ENCODE measurements at places on chromosomes 6 and 20.

GRCh38 chr20:3447321-3447720, 23.5 kb upstream of the ATRN start:
- DNase-seq, result no peak

DNA sequence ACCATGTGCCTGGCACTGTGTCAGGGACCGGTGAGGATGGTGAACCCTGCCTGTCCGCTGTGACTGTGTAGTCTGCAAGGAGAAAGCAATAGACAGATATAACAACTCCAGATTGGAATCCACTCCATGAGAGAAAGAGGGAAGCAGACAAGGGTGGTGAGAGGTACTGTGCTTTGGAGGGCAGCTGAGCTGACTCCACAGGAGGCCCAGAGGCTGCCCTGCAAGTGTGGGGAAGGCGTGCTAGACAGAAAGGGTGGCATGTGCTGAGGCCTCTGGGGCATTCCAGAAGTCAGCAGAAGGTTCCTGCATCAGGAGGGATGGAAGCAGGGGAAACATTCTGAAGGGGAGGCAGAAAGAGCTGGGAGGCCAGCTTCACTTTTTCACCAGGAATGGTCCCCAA, 39.3 kb upstream of the APCDD1L start:
- no peak for DNase-seq

GRCh38 chr6:17490724-17491123, 97.3 kb downstream of the CAP2 start:
- DNase-seq, result no peak

- peak; percentile 38 for DNase-seq
Measured at GRCh38 chr6:9095729-9096128, 660.4 kb upstream of the SLC35B3 start.

- DNase-seq, result no peak
Measured at GRCh38 chr6:160081398-160081797, 40.2 kb upstream of the SLC22A1 start.

- no peak for DNase-seq
Measured at GRCh38 chr6:62272114-62272513, 13.9 kb downstream of the KHDRBS2 start.

GRCh38 chr6:17721671-17722070, 14.9 kb upstream of the NUP153 start:
- DNase-seq, result no peak

- DNase-seq, result no peak
Measured at GRCh38 chr6:83872386-83873118, 13.1 kb downstream of the CYB5R4 start.

- no peak for DNase-seq
Measured at GRCh38 chr6:149213829-149214228, 103.7 kb upstream of the TAB2 start.

DNA sequence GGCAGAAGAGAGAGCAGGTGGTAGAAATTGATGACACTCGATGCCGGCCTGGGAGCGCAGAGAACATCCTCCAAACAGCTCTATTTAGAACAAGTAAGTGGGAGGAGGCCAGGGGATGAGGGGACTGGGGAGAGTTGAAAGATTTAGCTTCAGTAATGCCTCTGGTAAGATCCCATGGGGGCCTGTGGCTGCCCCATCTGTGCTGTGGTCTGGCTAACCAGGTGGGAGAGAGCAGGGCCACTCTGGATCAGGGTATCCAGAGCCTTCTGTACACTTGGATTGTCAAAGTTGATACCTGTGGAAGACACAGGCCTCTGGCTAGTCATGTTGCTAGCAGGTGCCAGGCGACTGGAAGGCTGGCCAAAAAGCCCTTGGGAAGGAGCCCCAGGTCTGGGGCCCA, 27.6 kb downstream of the NCOA5 start:
- DNase-seq, result no peak

DNA sequence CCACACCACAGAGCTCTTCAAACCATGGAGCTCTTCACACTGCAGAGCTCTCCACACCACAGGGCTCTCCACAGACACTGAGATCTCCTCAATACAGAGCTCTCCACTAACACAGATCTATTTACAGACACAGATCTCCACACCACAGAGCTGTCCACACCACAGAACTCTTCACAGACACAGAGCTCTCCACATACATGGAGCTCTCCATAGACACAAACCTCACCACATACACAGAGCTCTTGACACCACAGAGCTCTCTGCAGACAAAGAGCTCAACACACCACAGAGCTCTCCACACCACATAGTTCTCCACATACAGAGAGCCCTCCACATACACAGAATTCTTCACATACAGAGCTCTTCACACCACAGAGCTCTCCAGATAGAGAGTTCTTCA, 53.0 kb downstream of the ERMARD start:
- no peak for DNase-seq

- DNase-seq, result no peak
Measured at GRCh38 chr6:93859971-93860370, 440.6 kb upstream of the EPHA7 start.

DNA sequence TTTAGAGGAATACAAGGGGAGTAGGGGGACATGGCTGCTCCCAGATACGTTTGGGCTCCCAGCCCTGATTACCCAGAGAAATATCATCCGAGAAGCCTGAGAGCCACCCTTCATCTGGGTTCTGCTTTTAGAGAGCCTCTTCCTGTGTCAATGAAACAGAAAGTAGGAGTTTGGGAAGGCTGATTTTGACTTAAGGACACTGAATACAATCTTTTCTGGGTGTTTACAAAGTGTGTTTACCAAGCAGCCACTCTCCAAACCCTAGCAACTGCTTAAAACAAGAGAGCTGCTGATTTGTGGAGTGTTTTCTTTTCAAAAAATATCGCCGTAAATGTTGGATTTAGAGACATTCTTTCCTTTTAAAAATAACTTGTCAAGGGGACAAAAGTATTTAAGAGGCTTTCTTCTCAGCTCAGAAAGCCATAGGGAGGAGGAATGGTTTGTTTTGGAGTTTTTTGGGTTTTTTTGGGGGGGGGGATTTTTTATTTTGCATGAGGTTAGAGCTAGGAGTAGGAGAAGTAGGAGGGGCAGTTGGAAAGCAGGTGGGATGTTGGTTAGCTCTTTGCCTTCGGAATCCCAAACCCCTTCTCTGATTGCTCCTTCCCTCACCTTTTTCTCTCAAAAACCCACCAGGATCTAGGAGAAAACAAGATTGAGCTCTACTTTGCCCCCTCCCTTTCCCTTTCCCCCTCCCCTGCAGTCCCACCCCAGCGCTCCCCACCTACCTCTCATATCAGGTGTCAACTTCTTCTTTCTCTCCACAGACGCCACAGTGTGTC, 12.4 kb downstream of the MAFB start:
- no peak for DNase-seq

- DNase-seq, result peak; percentile 79
Measured at GRCh38 chr6:45419571-45420082, 41.9 kb upstream of the SUPT3H start.

DNA sequence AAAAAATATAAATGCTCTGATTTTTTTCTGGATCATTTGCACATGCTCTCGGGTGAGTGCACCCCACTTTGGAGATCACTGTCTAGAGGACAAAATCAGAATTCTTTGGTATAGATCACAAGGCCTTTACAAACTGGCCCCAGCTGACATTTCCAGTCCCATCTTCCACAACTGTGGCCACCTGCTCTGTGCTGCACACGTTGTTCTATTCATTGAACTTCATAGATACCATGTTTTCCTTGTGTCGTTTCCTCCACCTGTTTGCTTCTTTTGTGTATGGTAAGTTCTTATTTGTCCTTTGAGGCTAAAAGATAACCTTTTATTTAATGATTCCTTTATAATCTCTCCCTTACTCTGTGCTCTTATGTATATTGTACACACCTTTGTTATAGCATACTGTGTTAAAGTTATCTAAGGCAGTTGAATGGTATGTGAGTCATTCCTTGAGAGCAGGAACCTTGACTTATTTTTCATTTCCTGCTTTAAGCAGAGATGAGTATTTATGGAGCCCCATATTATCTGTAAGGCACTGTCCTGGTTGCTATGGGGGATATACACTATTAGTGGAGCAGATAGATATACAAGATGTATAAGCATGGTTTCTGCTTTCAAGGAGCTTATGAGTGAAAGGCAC, 12.0 kb upstream of the SLC17A5 start:
- DNase-seq, result no peak

DNA sequence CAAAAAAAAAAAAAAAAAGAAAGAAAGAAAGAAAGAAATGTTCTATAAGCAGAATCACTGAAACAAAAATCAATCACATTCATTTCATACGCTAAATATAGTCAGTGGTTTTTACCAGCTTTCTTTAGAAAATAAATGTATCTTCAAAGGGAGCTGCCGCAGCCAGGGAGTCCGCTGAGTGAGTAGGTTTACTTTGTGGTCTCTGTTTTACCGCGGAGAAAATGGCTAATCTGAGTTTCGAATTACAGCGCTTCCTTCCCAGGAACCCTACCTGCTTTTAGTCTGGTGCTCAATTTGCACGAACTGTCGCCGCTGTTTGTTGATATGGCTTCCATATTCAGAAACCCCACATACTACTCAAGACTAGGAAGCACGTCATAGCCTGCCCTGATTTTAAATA, 102.4 kb downstream of the TFAP2A start:
- DNase-seq, result no peak

GRCh38 chr20:61523145-61523544, 271.1 kb downstream of the CDH4 start:
- DNase-seq, result no peak

DNA sequence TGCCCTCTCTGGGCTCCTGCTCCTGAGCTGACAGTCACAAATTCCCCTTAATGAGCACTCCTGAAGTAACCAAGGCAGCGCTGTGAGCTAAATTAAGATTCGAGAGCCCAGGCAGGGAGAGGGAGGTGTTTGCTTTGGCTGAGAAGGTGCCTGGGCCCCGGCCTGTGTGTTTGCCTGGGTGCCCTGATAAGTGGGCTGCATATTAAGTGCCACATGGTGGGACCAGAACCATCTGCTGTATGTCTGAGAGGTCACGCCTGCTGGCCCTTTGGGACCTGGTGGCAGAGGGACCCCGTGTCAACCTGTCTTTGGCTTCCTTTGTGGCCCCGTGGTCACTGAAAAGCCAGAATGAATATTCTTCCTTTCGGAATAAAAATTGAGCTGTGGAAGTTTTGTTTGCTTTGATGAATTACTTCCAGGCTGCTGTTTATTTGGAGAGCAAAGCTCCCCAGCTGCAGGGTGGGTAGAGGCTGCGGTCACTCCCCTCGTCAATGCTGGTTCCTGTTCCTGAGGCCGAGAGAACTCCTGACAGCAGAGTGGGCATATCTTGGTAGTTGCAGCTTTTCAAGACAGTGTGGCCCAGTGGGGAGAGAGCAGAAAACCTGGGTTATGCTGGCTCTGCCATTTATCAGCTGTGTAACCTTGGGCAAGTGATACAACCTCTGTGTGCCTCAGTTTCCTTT, 17.5 kb upstream of the KCNK16 start:
- peak; percentile 69 for DNase-seq

- no peak for DNase-seq
Measured at GRCh38 chr6:45054610-45055009, 273.5 kb upstream of the RUNX2 start.

- peak; percentile 48 for DNase-seq
Measured at GRCh38 chr6:38149531-38149930, 330.0 kb downstream of the ZFAND3 start.

GRCh38 chr6:40196135-40196518, 261.9 kb upstream of the MOCS1 start:
- DNase-seq, result no peak

DNA sequence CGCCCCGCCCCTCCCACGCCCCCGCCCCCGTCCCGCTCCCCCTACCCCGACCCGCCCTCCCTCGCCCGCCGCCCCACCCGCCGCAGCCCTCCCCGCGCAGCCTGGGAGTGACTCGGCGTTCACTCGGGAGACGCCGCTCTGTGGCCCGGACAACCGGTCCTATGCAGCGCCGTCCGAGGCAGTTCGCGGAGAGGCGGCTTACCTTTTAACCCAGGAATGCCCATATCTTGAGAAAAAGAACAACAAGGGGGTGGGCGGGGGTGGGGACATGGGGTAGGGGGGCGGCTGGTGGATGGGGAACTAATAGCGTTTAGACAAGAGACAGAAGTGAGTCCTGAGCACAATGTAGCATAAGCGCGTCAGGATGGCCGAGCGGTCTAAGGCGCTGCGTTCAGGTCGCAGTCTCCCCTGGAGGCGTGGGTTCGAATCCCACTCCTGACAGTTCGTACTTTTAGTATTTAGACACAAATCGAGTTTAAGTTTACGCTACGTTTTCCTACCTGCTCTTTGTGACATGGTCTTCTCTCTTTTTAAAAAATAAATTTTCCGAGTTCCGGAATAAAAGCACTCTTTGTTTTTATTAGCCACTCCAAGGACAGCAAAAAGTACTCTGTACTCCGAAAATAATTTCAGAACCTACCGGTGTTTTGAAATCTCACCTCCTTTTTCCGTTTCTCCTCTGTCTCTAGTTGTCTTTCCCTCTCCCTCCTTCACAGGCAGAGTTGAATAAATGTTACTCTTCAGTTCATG, 17.1 kb upstream of the HMGN4 start:
- peak; percentile 98 for DNase-seq

DNA sequence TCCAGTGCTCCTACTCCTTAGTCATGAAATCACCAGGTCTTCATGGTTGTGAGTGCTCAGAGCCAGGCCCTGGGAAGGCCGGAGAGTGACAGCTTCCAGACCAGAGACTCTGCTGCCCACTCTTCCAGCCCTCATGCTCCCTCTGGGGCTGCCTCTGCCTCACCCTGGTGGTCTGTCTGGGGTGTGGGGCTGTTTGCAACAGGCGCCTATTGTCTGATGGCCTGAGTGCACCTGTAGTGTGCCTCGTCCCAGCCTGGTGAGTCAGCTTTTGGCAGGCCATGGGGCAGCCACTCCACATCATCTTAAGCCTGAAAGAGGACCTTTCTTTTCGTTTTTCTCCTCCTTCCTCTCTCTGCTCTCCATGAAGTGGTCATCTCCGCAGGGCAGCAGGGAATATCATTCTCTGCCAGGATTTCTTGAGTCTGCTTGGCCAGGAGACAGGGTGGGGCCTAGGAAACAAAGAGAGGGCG, 173.8 kb downstream of the VEGFA start:
- DNase-seq, result no peak

- no peak for DNase-seq
Measured at GRCh38 chr6:54361734-54362133, 53.5 kb downstream of the TINAG start.

- peak; percentile 30 for DNase-seq
Measured at GRCh38 chr20:38779247-38780097, 26.0 kb upstream of the PPP1R16B start.

- no peak for DNase-seq
Measured at GRCh38 chr6:190596-191395, 101.5 kb upstream of the DUSP22 start.

All from eye (tissue), 1 donor.